SHP77 (cell line): ENCODE measurements at places on chromosomes 1 and 21.

GRCh38 chr1:208189716-208190115 lies 54.5 kb downstream of the PLXNA2 start:
- DNase-seq: no peak

DNA sequence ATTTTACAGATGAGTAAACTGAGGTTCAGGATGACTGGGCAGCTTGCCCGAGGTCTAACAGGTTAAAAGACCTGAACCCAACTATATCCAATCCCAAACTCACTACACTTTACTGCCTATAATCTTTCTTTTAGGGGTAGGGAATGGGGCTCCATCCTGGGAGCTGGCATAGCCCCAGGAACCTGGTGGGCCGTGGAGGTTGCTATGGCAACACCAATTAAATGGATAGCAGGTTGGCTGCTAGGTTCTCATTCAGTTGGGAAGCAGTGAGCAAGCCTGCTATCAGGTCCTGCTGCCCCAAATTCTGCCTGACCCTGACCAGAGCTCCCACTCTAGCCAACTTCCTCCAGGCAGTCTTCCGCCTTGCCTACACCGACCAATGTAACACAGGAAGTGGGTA lies 40.9 kb downstream of the LRP8 start:
- DNase-seq: no peak

DNA sequence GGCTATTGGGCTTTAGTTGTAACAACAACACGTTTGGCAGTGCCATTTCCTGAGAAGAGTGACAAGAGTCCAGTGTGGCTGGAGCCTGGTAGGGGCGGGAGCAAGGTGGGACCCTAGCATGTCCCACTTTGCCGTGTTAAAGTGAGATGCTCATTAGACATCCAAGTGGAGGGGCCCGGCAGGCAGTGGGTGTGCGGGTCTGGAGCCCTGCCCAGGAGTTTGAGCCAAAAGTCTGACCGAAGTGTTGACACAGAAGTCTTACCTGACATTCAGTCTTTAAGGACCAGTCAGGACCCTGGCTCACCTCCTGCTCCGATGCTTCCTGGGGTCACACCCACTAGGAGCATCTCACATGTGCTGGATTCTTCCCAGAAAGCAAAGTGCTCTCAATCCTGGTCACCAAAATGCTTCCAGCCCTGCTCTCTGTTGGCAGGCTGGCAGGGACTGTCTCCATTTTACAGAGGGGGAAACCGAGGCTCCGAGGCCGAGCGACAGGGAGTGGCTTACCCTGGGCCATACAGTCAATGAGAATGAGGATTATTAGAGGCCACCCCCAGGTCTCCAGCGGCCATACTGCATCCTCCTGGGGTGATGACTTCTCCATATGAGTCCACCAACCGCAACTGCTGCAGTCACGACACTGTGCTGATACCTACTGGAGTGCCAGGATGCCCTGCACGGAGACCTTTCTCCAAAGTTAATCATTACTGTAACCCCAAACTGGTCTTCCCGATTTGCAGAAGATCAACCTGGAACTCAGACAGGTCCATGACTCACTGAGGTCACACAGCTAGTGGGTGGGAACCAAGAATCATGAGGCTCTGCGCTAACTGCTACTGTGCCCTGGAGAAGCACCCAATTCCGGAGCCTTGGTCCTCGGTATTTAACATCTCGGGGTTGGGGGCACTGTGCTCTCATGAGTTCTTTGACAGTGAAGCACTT lies 112.7 kb downstream of the PRDM2 start:
- DNase-seq: no peak

GRCh38 chr1:3614755-3615742 lies 3.7 kb upstream of the MEGF6 start:
- DNase-seq: peak; percentile 4

GRCh38 chr21:33924079-33924765 lies 8.6 kb upstream of the ATP5PO start:
- DNase-seq: peak; percentile 80

DNA sequence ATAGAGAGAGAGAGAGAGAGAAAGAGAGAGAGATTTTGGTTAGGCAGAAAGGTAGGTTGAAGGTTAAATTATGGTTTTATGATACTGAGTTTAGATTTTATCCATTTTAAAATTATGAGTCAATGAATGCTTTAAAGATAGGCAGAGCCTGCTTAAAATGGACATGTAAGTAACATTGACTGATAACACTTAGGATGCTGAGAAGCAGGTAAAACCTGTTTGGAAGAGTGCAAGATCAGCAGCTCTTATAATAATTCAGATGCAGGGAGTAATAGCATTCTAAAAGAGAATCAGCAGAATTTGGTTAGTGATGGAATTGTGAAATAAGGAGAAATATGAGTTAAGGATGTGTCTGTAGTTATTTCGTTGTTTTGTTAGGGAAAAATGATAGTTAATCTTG lies 446.6 kb downstream of the PLA2G4A start:
- no peak for DNase-seq

DNA sequence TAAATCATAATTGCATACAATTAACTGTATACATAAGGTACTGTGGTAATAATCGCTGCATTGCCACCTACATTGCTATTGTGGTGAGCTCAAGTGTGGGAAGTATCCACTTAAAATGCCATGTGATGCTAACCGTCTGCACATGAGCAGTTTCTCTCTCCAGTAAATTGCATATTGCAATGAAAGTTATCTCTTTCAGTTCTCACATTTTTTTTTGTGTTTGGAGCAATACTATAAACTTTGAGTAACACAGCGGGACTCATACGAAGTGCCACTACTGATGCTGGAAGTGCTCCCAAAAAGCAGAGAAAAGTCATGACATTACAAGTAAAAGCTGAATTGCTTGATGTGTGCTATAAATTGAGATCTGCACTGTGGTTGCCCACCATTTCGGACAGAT lies 38.5 kb downstream of the DISC1 start:
- DNase-seq: no peak

DNA sequence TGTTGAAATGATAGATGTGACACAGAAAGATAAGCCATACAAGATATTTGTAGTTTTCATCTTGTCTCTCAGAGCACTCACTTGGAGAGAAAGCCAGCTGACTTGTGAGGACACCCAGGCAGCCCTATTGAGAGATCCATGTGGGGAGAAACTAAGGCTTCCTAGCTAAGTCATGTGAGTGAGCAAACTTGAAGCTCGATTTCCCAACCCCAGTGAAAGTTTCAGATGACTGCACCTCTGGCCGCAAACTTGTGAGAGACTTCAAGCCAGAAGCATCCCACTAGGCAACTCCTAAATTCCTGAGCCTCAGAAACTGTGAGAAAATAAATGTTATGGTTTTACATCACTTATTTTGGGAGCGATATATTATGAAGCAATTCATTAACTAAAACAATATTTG lies 832.3 kb downstream of the LTN1 start:
- no peak for DNase-seq

DNA sequence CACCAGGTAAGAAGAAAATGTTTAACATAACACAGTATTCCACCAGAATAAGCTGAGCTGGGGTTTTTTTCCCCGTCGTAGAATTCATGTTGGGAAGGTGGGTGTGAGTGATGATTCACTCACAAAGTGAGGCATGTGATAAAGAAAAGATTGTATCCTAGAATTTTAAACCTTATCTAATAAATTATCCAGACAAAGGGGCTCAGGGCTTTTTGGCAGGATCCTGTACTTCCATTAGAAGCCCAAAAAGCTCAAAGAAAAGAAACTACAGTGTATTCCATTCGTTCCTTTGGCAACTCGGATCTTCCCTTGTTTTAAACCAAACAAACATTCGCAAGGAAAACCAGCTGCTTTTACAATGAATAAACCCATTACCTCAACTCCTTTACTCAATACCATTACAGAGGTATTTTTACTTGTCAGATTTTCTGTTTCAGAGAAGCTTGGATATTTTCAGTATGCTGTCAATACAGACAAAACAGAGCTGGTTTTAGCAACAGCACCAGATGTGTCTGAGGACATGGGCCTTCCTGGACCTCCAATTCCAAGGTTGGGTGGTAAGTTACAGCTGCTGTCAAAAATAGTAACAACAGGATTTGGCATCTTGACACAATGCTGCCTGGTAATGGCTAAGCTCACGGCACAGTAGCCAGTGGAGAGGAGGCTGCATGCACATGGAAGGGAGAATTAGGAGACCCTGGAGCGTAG lies 159.9 kb upstream of the RUNX1 start:
- no peak for DNase-seq

- DNase-seq: no peak
Measured at GRCh38 chr1:76230842-76231281, 156.3 kb downstream of the ST6GALNAC3 start.

- peak; percentile 83 for DNase-seq
Measured at GRCh38 chr1:153538315-153538821, 2.4 kb downstream of the S100A5 start.

DNA sequence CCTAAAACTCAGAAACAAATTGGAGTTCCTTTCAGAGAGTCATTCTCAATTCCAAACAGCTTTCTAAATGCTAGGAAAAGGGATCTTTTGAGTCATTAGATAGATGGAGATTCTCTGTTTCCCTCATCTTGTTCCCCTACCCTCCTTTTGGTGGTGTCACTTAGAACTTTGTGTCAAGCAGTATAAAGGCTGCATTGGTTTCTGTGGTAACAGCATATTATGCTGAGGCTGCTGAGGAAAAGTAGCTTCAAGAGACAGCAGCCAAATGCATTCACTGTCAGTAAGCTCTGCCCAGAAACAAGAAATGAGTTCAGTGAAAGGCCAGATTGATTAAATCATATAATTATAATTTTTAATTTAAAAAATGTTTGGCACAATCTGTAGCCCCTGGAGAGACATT lies 144.1 kb downstream of the LRRC40 start:
- no peak for DNase-seq

DNA sequence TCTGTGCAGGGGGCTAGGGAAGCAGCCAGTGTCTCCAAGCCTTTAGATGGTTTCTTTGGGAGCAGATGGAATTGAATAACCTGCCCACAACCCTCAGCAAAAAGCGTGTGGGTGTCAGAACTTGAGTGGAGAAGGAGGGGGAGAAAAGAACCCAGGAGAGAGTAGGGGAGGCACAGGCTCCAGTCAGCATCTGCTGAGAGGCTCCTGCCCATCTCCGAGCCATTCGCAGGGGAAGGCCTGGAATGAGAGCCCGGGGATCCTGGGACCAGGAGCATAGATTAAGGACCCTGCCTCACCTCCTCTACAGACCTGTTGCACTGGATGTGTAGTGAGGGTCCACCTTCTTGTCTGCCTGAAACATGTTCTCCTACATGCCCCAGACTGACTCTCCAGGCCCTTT lies 16.3 kb downstream of the TMEM81 start:
- no peak for DNase-seq

DNA sequence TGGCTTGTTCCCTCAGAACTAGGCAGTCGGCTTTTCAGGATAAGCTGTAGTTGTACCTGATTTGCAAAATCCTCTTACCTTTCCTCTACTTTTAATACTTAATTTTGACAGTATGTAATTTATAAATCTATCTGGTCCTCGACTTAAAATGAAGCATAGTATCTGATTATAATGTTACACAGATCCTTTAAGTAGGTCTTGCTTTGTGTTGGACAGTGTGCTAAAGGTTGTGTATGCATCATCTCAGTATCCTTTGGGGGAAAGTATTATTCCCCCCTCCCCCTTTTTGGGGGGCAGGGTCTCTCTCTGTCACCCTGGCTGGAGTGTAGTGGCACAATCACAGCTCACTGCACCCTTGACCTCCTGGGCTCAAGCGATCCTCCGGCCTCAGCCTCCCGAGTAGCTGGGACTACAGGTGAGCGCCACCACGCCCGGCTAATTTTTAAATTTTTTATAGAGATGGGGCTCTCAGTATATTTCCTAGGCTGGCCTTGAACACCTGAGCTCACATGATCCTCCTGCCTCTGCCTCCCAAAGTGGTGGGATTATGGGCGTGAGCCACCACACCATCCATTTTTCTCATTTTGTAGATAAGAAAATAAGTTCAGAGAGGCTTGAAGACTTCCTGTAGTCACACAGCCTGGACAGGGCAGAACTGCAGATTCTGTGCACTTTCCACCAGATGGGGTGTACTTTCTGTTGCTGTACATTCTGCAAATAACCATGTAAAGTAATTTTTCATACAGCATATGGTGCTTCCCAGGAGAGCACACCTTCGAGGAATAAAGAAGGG lies 791 bp upstream of the STX6 start:
- no peak for DNase-seq

GRCh38 chr1:112548547-112548946 lies 39.8 kb downstream of the WNT2B start:
- no peak for DNase-seq

DNA sequence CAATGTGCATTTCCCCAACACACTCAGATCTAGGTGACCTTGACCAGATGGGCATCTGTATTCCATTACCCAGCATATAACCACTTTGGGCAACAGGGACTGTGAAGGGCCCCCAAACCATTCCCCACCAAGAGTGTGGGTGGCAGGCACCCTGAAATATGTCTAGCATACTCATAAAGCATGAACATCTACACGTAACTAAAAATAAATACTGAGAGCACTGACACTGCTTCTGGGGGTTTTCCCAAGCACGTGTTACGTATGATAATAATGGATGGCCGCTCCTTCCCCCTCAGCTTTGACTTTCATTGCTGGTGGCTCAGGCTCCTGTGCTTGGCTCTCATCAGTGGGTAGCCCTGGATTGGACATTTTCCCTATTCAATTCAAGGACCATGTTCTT lies 39.1 kb downstream of the IGSF3 start:
- no peak for DNase-seq

DNA sequence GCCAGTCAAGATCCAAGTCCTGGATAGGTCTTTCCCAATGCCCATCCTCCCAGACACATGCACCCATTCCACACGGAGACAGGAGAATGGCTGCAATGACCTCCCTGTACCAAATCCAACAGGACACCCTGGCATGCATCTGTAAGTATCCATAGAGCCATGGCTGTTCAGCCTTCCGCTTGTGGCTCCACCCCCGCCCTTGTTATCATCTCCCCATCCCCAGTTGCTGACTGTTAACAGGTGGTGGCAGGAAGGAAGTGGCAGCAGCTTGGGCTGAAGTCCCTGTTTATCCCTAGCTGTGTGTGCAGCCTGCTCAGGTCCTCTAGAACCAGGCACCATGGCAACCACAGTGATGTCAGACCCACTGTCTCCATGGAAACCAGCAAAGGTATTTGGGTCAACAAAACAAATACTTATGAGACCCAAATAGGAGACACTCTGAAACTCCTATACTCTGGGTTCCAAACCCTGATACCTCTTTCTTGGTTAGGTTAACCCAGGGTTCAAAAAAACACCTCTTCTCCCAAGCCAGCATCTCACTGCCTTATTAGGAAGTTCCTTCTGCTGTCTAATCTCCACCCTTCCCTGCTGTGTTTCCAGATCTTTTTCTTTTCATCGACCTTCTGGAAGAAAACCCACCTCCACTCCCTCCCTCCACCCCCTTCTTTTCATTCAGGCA lies 721 bp downstream of the PBXIP1 start:
- DNase-seq: peak; percentile 92

GRCh38 chr1:206962272-206962671 lies 8.0 kb downstream of the FCAMR start:
- no peak for DNase-seq
